ENCODE measurements at places on chromosomes 6 and 20.

DNA sequence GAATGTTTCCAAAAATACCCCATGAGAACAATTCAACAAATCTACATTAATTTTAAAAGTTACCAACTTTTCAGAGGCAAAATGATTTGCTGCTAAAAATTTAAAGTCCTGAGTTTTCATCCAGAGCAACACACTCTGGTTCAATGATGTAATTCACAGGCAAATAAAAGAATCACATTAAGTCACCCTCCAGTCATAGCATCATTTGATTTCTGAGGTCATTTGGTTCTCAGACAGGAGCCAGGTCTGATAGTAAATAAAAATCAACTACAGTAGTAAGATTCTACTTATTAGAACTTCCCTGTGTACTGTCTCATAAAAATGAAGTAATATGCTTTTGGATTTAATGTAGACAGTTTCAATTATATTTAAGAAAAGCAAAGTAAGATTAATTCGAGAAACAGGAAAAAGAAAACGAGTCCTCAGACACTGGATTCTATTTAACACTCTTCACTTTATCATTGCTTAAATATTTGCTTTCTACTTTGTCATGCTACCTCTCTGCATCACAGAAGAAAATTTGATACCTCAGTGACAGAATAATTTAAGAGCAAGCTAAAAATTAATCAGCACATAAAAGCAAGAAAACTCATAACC, 25.8 kb downstream of the MAP7 start:
- DNase-seq = no peak

DNA sequence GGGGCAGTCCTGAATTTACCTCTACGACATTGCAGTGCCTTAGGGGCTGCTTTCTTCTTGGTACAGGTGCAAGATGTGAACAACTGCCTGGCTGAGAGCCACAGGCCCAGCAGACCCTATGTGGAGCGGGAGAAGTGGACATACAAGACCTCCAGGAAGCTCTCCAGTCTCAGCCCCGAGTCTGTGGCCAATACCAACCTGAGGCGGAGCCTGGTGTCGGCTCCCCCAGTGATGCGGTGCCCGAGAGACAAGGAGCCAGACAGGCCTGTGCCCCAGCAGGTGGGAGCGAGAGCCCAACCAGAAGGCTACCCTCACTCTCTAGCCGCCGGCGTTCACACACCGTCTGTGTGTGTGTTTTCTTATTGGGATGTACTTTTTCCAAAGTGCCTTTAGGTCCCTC, 59.6 kb downstream of the EFCAB8 start:
- no peak for DNase-seq

DNA sequence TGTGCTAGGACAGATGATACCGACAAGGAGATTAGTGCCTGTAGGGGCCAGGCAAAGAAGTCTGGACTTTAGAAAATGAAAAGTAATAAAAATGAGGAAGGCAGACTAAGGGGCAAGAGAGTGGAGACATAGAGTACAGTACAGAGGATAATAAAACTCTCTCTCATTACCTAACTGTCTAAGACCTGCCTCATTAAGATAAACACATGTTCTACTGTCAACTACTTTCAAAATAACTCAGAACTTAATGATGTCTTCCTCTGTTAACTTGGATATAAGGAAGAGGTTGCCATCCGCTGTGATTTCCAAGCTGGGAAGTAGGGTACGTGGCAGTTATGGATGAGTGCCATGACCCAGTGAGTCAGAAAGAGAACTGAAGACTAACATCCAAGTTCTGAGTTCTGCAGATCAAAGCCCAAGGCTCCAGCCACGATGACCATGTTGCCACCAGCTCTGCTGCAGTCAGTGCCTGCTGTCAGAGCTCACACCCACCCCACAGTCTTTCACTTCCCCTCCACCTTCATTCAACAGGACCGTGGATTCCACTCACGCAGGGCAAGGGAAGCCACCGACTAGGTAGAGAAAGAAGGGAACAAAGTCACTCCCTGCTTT, 81.8 kb downstream of the KIF16B start:
- DNase-seq = no peak

GRCh38 chr20:9626357-9626756, 112.0 kb downstream of the LAMP5 start:
- no peak for DNase-seq

- no peak for DNase-seq
Observed at GRCh38 chr20:48962976-48963771, 41.7 kb downstream of the ARFGEF2 start.

DNA sequence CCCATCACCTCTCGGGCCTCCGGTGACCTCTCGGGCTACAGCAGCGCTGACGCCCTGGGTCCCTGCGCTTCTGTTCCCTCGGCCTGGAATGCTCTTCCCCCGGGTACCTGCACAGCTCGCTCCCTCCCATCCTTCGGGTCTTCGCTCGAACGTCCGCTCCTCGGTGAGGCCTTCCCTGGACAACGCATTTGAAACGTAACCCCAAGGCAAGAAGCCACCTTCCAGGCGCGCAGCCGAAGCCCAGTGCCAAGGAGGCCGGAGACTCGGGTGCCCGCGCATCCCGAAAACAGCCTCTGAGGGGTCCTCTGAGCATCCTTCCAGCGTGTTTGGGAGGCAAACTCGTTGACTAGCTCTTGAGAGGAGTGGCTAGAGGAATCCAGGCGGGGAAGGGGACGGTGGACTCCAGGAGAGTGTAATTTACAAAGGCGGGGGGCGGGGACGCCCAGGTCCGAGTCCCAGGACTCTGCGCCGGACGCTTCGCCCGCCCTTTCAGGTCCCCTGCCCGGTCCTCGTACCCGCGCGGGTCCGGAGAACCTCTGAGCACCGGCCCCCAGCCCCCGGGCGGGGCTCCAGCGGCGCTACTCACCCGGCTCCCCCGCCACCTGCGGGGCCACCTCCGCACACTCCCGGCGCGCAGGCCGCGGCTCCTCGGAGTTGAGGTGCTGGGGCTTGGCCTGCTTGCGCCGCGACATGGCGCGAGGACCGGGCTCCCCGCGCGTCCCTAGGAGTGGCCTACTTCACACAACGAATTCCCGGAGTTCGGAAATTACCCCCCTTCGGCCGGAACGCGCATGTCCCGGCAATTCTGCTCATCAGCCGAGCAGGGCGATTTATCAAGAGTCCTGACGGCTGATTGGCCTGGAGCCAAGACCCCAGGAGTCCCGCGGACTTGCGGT, 86.8 kb downstream of the ZFP64 start:
- DNase-seq = peak; percentile 30

DNA sequence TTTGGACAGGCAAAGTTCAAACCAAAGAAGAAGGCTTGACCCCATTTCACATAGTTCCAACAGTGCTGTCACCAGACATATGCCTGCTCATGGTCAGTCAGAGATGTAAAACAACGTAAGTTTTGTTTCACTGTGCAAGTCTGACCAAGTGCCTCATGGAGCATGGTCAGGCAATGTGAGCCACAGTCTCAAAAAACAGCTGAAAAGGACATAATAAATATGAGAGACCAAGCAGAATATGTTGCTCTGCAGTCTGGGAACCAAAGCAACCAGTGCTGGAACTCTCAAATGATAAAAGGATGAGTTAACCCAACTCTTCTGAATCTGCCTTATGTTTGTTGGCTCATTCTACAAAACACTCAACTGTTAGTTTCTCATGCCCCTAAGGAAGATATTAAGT, 39.9 kb upstream of the DST start:
- no peak for DNase-seq

- DNase-seq = no peak
Observed at GRCh38 chr6:103872233-103872632, 987.5 kb downstream of the HACE1 start.

GRCh38 chr6:46380152-46380807, 111.0 kb downstream of the RCAN2 start:
- no peak for DNase-seq

DNA sequence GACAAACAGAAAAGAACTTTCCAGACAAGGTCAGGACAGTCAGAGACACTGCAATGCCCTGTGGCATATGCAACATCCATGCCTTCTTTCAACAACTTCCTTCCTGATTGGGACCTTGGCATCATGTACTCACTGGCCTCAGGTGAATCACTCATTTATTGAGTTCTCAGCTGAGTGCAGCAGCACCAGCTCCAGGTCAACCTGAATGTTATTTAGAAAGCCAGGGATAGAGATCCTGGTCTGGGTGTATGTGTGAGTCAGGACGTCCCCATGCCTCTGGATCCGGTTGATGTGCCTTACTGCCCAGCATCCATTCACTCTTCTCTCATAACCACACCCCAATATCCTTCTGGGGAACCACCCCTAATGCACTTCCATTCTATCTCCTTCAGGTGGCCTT, 54.4 kb downstream of the SNRNP48 start:
- no peak for DNase-seq

DNA sequence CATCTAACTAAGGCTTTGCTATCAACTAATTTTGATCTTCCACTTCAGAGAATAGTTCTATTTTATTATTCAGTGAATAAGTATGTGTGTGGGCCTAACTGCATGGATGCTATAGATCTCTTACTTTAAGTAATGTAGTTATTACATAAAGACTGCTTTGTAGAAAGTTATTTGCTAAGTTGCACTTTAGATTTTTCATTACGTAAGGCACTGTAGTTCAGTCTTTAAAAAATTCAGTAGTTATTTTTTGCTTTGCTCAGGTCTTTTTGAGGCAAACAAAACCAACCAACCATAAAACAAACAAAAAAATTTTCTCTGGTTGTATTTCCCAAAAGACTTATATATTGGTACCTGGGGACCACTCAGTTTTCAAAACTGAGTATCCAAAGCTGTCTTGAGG, 53.0 kb downstream of the KCNQ5 start:
- DNase-seq = no peak

DNA sequence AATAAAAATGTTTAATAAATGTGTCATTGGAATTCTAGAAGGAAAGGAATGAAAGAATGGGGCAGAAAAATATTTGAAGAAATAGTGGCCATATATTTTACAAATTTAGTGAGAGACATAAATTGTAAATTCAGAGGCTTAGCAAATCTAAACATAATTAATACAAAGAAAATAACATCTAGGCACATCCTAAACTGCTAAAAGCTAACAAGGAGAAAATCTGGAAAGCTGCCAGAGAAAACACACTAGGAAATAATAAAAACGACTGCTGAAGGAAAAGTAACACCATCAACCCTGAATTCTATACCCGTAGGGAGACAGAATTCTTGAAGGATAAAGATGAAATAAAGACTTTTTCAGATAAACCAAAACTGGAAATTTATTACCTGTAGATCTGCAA, 23.8 kb downstream of the CYB5R4 start:
- no peak for DNase-seq

DNA sequence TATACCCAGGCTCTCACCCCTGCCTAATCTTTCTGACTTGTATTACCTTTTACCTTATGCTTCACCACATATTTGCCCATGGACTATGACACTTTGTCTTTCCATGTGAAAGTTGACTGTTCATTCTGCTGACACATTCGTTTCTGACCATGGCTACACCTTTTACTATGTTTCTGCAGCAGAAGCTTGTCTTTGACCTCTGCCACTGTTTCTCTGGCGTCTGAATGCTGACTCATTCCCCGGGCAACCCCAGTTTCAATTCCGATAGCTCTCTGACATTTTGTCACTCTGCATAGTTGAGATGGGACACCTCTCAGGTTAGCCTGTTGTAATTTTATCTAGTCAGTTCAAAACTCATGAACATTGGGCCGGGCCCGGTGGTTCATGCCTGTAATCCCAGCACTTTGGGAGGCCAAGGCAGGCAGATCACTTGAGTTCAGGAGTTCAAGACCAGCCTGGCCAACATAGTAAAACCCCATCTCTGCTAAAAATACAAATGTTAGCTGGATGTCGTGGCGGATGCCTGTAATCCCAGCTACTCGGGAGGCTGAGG, 50.7 kb downstream of the SLC26A8 start:
- DNase-seq = no peak

DNA sequence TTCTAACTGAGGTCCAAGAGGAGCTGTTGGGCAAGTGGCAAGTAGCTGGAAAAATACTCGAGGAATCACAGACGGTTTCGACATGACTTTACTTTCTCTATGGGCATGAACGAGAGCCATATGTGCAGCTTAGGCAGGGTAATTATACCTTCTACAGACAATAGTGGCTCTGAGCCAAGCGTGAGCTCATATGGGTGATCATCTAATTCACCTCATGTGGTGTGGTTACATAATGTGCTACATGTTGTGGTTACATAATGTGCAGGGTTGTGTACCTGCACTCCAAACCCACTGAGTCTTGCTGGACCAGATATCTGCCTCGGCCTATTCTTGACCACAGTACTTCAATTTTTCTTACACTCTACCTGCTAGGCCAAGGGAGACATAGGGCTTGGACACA, 771.7 kb upstream of the EYS start:
- no peak for DNase-seq

GRCh38 chr20:63215101-63216040, 560 bp downstream of the YTHDF1 start:
- peak; percentile 17 for DNase-seq

DNA sequence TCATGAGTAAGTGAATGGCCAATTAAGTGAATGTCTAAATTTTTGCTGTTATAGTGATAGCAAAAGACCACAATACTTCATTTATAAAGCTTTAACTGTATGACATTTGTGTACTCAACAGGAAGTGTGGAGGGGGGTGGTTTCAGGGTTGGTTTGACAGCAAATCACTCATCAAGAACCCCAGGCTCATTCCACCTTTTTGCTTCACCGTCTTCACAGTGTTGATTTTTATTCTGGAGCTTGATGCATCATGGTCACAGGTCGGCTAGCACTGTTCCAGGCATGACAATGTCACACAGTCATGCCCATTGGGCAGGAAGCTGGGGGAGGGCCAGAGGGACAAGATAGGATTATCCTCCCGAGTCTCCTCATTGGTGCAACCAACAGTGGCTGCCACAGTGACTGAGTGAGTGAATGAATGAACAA, 75.0 kb downstream of the MDGA1 start:
- no peak for DNase-seq

GRCh38 chr6:15662326-15663129, at the start of gene DTNBP1:
Gene DTNBP1, minus strand, starts transcription at chr6:15663028. Its CDS starts 159 bp downstream, at chr6:15662869.
- DNase-seq = peak; percentile 65

DNA sequence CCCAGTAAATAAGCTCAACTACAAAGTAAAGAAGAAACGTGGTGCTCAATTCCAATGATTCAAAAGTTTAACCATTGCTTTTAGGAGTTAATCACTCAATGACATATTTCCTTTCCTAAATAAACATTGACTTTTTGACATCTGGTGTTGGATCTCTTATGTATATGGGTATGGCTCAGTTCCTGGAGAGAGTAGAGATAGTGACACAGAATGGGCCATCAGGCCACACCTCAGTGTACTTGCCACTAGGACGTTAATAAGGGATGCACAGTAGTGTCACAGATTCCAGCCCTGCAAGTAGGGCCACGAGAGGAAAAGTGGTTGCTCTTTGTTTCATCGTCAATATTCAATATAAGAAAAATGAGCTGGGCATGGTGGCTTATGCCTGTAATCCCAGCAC, 48.9 kb upstream of the TXNDC5 start:
- DNase-seq = no peak

- DNase-seq = no peak
Observed at GRCh38 chr20:5402903-5403531, 86.3 kb upstream of the PROKR2 start.

GRCh38 chr6:18509871-18510643, 122.9 kb downstream of the RNF144B start:
- DNase-seq = no peak

- no peak for DNase-seq
Observed at GRCh38 chr20:57601737-57602136, 18.5 kb downstream of the ZBP1 start.

- no peak for DNase-seq
Observed at GRCh38 chr6:11404081-11404480, 133.5 kb upstream of the TMEM170B start.
